H7 (cell line): ENCODE measurements at places on chromosomes 4 and X.
A peak's percentile ranks its signal among the peaks of the same experiment; 100 is the strongest.

- no peak for DNase-seq
Measured at GRCh38 chr4:147059064-147059731, 113.5 kb upstream of the TTC29 start.

- DNase-seq: no peak
Measured at GRCh38 chr4:83732114-83732635, 196.3 kb downstream of the GPAT3 start.

GRCh38 chrX:39750256-39750790, 347.4 kb downstream of the BCOR start:
- no peak for DNase-seq

- DNase-seq: no peak
Measured at GRCh38 chr4:123055943-123056342, 133.5 kb upstream of the NUDT6 start.

DNA sequence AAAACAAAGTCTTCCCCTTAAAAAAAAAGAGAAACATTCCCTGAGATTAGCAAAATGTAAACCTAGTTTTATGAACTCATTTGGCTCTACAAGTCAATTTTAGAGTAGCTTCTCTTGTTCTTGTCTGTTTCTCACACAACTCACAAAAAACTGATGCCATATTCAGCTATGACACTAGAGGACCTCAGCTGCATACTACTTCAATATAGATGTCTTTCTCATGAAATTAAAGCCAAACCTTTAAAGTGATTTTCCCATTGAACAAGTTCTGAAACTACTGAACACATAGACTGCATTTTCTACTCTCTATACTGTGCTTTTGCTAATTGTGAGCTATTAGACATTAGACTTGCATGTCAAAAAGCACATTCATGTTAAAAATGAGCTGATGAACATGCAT, 49.8 kb downstream of the TBCK start:
- DNase-seq: no peak

- no peak for DNase-seq
Measured at GRCh38 chrX:97132664-97133415, 249.1 kb downstream of the RPA4 start.

DNA sequence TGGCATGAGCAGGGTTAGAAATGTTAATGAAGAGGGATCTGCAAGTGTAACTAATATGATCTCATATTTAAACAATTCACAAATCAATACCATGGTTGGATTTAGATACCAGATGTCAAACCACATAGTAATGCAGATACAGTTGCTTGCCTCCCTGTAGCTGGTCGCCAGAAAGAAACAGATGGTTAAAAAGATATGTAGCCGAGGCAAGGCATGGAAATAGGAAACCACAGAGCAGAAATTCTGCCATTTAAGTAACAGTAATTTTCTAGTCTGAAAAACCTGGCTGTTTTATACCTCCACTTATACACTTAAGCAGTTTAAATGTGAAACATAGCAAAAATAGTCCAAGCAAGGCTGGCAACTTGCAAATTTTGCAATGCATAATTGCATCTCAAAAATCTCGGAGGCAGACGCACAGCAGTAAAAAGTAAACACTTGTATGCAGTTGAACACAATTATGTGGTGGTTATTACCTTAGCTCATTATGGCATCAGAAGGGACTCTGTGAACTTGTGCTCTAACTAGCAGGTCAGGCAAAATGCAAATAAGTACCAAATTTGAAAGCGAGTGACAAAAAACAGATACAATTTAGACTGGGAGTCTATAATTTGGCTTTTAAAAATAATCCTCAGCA, 126.8 kb downstream of the NAA11 start:
- no peak for DNase-seq

DNA sequence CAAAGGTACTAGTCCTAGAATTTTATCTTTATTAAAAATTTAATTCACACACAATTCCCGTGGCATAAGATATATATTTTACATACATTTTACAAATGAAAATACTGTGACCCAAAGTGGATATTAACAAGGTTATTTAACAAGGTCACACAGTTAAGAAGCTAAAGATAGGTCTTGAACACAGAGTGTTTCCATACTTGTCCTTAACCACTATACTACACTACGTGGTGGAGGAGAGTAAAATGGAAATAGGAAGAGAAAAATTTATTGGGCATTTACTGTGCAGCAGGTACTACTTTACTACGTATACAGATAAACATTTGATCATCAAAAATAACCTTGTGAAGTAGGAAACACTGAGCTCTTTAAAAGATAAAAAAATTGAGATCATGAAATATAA, 14.8 kb downstream of the TECRL start:
- no peak for DNase-seq

GRCh38 chr4:167020410-167020809, 213.9 kb downstream of the SPOCK3 start:
- no peak for DNase-seq

- peak; percentile 20 for DNase-seq
Measured at GRCh38 chr4:11004818-11005217, 320.2 kb upstream of the CLNK start.

GRCh38 chr4:121408-122084, 2.8 kb upstream of the ZNF718 start:
- DNase-seq: no peak

DNA sequence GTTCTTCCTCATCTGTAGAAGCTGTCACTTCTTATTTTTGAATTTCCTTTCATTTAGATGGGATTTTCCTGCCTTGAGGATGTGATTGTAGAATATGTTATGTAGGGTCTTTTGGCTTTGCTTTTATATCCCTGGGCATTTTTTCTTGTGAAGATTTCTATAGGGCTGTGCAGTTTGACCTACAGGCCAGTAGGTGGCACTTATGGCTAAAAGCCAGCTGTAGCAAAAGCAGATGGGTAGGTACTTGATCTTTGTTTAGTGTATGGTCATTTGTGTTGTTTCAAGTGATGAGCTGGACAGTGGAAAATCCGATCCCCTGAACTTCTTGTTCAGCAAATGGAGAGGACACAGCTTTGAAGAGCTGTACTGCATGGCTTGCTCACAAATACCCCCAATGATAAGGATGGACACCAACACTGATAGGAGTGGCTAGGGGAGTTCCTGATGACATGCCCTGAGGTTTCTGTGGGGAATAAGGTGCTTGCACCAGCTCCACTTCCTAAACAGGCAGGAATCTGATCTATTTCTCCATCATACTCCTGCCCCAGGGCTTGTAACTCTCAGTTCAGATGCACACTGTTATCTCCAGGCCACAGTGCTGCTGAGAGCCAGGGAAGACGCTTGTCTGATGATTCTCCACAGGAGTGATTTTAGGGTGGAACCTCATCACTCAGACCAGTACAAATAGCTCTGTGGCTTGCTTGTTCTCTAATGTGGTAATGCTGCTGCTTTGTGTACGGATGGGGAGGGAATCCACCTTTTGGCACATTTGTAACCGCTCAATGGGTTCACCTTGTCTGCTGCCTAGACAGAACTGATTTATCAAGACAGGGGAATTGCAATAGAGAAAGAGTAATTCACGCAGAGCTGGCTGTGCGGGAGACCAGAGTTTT, 417.1 kb upstream of the MAGEB16 start:
- DNase-seq: peak; percentile 6

DNA sequence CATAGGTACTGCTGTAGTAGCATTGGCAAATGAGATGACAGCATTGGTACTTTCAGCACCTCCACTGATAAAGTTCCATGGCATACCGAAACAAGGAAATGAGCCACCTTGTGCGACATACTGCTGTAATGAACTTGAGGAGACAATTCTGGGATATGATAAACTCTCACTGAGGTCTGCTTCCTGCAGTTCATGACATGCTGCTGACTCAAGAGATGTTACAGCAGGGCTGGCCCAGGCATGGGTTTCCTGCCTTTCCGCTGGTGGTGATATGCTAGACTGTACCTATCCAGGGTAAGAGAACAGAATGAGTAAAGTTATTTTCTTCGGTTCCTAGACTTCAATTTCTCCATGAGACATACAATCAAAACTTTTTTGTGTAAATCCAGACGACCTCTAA, 17.1 kb downstream of the BEND2 start:
- DNase-seq: no peak

DNA sequence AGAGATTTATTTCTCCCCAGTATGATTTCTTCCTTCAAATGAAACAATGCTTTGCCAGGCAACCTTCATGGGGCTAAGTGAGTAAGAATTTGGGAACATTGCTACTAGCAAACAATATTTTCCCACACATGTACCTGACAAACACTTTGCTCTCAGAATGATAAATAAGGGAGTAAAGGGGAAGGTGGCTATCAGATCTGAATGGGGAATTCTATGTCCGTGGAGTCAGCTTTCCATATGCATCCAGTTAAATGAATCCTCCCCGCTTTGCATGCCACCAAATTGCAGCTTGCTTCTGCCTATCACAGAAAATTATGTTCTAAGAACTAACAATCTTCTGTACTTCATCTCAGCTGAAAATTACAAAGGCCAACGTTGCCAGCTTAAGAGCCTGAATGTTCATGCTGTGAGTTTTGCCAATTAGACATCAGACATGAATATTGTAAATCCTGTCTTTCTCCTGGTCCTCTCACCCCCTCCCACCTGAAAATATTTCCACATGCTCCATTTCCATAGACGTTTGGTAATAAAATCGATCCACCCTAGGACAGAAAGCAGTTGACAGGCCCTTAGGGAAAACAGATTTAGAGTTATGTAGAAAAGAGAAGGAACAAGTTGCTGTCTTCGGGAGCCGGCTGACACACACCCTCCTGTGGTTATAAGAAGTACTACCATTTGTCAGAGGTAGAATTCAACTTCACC, 6.3 kb downstream of the MEPE start:
- DNase-seq: no peak

DNA sequence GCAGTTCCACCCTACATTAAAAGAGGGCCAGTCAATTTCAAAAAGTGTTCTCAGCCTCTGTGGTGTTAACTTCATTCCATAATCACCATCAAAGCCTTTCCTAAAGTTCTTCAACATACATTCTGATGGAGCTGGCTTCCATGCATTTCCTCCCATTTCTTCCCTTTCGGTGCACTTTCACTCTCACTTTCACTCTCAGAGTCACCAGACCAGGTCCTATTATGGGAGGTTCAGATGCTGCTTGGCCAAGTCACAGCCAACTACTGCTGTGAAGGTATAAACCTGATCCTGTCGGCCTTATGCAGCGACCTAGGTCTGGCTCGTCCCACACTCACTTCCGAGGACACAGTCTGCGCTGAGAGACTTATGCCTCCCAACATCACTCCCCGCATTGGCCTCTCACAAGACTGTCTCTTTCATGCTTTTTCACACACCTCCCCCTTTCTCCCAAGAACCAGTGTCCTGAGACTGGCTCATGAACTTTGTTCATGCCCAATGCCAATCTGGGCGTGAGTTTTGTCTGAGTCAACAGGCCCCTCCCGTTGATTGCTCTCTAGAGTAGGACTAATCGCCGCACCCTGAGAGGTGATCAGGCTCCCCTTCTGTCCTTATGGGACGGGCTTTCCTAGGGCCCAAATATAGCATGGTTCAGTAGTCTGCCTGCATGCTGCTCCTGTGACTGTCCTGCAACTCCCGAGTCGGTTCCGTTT, 60.8 kb upstream of the XAGE1B start:
- no peak for DNase-seq

DNA sequence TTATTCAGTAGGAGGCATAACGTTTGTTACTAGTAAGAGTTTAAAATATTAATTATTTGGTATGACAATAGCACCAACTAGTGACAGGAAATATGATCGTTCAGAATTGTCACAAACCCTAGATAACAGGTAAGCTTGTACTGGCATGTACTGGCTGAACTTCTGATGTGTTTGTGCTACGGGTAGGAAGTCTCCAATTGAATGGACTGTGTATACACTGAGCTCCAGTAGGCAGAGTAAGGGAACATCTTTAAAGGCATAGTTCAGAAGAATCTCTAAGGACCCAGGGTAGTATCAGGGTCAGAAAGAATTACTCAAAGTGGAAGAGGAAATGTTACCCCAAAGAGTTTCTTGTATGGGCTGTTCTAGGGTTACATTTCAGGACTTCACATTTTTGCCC, 230.4 kb downstream of the EDA2R start:
- no peak for DNase-seq

DNA sequence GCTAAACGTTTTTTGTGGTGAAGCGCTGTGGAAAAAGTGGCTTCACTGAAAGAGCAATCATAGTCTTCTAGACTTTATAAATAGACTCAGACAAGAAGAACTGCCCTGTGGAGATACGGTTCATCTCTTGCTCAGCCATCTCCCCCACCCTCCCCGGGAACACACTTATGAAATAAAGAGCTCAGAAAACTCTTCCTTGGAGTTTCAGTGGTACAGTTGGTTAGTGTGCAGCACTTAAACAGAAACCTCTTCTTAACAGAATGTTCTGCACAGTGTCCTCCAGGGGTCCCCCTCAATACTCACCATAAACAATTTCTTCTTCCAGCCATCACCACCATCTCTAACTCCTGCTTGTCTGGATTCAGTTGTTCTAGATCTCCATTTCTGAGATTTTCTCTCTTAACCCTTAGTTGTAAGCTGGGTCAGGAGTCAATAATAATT, 313.0 kb downstream of the ARHGAP10 start:
- no peak for DNase-seq

- DNase-seq: no peak
Measured at GRCh38 chr4:86452924-86453531, 93.2 kb upstream of the MAPK10 start.

DNA sequence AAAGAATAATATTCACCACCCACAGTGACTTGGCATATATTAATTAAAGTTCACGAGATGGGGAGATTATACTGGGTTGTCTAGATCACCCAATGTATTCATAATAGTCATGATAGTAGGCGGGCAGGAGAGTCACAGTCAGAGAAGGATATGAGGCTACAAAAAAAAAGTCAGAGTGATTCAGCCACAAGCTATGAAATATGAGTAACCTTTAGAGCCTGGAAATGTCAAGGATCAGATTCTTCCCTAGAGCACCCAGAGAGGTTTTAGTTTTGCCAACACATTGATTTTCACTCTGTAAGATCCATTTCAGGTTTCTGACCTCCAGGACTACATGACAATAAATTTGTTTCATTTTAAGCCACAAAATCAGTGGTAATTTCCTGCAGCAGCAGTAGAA, 501.9 kb downstream of the GABRG1 start:
- no peak for DNase-seq

GRCh38 chr4:3500111-3500510, 32.1 kb downstream of the LRPAP1 start:
- no peak for DNase-seq

- no peak for DNase-seq
Measured at GRCh38 chr4:150211016-150211415, 132.8 kb downstream of the DCLK2 start.

GRCh38 chrX:111634823-111635729, 45.9 kb upstream of the ALG13 start:
- no peak for DNase-seq

DNA sequence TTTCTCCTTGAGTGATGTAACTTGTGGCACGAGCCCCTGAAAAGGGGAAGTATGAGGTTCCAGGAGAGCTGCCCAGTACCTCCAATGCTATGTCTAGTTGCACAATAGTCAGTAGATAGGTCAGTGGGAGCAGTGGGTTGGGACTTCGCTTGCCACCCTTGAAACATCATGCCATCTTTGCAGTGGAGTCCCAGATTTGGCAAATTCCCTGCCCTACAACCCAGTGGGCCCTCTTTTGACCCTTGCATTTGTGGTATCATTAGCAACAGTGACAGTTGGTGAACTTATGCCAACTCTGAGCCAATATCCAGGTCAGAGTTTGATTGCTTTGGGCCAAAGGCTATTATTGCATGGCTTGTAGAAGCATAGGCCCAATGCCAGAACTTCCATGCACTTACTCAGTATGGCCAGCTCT, 12.3 kb downstream of the FHL1 start:
- DNase-seq: no peak
